ENCODE measurements at places on chromosomes 6 and 20.

DNA sequence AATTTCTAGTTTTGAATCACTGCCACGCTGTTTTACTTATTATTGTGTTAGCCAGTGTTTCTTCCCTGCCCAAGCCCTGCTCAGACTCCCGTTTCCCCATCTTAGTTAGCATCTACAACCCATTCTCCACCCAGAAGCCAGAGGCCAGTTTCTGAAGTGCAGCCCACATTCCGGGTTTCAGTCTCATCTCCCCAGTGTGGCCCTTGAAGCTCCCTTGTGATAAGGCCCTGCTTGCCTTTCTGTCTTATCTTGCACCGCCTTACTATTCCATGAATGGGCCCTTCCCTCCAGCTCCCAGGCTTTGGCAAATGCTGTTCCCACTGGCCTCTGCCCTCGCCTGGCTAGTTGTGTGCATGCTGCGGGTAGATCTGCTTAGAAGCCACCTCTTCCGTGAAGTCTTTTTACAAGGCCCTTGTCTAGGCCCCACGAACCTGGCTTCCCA is 41.1 kb downstream of the TOX2 start:
- DNase-seq: no peak

GRCh38 chr20:19820555-19821211 is 62.6 kb downstream of the RIN2 start:
- DNase-seq: no peak

- no peak for DNase-seq
Measured at GRCh38 chr20:46128310-46129151, 10.4 kb downstream of the CD40 start.

GRCh38 chr6:116779573-116780164 is 14.2 kb upstream of the FAM162B start:
- DNase-seq: no peak

DNA sequence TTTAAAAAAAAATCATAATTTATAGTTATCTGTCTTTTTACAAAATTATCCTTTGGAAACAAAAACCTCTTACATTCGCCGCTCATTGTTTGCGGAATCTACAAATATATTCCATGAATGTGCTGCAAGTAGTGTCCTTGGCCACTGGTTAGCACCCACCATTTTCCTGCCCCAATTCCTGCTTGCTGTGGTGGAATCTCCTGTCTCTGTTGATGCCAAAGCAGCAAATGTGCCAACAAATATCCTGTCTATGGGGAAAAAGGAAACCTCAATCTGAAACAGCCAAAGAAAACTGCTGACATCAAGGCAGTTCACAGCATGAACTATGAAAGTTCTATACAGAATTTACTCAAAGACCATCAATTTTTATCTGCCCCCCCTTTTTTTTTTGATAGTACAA is 603.6 kb downstream of the COL12A1 start:
- no peak for DNase-seq

All from stimulated activated CD4-positive, alpha-beta T cell treated with anti-CD3 and anti-CD28 coated beads, Interleukin-2, amount 100 ng/mL, for 4 hours (primary cell).